Midbrain (tissue), 1 donor: ENCODE measurements at places on chromosomes 16 and 17.
A peak's percentile ranks its signal among the peaks of the same experiment; 100 is the strongest.

DNA sequence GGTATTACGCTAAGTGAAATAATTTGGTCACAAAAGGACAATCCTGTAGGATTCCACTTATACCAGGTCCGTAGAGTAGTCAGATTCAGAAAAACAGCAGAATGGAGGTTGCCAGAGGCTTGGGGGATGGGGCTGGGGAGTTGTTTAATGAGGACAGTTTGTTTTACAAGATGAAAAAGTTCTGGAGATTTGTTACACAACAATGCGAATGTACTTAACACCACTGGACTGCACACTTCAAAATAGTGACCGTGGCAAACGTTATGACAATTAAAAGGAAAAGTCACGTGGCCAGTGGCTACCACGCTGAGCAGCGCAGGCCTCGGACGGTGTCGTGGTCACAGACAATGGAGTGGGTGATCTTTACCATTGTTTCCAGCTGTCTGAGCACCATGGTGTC is 338.1 kb downstream of the SEC14L1 start:
- DNase-seq: no peak

DNA sequence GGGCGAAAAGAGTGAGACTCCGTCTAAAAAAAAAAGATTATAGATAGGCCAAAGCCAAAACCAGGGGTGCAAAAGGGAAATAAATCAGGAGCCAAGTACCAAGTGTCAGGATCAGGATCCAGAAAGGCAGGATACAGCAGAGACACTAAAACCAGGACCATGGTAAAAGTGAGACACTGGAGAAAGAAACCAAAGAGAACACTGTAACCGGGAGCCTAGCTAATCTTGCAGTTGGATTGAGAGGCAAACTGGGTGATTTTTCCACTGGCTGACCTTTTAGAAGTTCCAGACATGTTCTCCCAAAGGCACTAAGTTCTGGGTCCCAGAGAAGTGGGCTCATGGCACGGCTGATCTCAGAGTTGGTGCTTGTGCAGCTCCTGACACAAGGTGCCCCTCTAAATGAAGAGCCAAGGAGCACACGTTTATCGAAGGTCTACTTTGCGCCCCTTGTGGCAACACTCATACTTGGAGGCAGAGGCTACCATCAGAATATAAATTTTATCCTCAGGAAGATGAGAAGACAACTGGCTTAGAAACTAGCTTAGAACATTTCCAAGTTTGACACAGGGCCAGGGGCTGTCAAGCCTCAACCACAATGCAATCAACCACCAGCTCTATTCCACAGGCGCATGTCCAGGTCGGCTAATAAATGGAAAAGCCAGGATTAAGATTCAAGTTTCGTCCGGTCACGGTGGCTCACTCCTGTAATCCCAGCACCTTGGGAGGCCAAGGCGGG is 27.5 kb upstream of the HELZ start:
- no peak for DNase-seq

GRCh38 chr17:81397314-81398175 is 2.3 kb downstream of the BAHCC1 start:
- DNase-seq: peak; percentile 45

- DNase-seq: peak; percentile 36
These were observed 14.0 kb upstream of the CCL2 start for GRCh38 chr17:34241062-34241461.

- DNase-seq: no peak
These were observed 904.3 kb upstream of the CDH8 start for GRCh38 chr16:62940569-62940968.

GRCh38 chr17:5587438-5588032 is 3.2 kb upstream of the NLRP1 start:
- peak; percentile 82 for DNase-seq

- DNase-seq: peak; percentile 8
These were observed 51.8 kb upstream of the JPH3 start for GRCh38 chr16:87550495-87550961.

GRCh38 chr17:37483311-37484039 is 6.2 kb upstream of the DUSP14 start:
- no peak for DNase-seq

DNA sequence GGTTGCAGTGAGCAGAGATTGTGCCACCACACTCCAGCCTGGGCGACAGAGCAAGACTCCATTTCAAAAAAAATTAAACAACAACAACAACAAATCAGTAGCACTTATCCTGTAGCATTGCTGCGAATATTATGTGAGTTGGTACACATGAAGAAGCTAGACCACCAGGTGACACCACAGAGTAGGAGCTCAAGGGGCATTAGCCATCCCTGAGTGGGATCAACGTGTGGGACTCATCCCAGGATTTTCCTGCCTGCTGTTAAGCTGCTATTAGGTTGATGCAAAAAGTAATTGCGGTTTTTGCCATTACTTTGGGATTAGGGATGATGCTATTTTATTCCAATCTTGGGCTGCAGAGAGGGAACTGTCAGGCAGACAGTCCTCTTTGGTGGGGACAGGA is 47.2 kb downstream of the OTOA start:
- DNase-seq: no peak

- DNase-seq: no peak
These were observed 29.6 kb downstream of the LITAF start for GRCh38 chr16:11556945-11557720.

DNA sequence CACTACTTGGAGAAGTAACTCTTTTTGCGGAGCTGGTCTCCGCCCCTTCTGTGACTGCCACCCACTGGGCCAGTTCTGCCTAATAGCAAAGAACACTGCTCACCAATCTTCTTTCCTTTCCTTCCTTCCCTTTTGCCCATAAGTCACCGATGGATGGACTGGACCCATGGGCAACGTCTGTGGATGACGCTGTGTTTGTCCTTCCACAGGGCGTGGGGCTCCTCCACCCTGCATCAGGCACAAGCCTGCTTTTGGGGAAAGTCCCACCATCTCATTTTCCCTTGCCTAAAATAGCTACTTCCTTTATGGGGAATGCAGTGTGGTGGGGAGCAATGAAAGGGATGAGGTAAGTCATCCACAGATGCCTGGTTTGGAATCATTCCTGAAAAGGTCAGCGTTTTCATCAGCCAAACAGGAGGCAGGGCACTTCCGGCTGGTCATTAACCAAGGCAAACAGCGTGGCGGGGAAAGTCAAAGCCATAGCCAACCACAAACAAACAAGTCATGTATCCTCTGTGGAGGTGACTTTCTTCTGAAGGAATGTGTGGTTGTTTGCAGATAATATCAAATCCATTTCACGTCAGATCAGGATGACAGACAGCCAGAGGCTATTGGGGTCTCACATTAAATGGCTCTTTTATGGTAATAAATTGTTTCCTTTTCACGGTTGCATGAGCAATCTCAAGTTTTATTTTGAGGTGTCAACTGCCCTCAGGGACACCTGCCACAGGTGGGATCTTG is 30.7 kb upstream of the MED9 start:
- no peak for DNase-seq
